Nucleus accumbens (tissue), 56 donors: ENCODE measurements at places on chromosomes 12 and 14.

GRCh38 chr14:90278199-90279175 is 22.1 kb downstream of the PSMC1 start:
- no peak for DNase-seq

GRCh38 chr12:124663206-124663605 is 95.8 kb upstream of the NCOR2 start:
- DNase-seq, result no peak

DNA sequence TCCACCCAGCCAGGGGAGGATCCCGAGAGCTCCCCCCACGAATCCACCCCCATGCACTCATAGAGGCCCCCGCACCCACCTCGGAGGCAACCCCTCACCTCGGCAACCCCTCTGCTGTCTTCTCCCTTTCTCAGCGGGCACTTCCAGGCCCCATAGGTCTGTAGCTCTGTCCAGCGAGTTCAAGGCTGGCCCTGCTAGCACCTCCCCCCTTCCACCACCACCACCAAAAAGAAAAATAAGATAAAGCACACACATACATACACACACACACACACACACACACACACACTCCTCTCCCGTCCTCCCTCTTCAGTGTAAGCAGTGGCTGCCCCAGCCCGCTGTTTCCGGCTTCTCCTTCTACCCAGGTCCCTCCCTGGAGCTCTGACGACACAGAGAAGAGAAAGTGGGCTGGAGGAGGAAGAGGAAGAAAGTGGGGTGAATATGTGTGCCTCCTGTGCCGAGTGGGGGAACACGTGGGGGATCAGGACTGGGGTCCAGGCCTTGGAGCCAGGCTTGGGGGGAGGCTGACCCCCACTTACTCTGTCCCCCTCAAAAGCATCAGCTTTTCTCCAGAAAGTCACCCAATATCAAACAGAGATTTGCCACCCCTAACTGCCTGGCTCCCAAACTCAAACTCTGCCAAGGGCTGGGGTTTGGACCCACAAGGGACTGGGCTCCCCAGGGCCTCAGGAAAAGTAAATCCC is at the start of gene STAT6:
STAT6 (minus strand) TSS at position 332 of the 704 bp plus-strand sequence. CDS start 3,084 bp downstream, outside the sequence.
- peak; percentile 47 for DNase-seq

- DNase-seq, result no peak
Measured at GRCh38 chr12:9115731-9116559, at the start of gene A2M. Gene A2M (minus strand): TSS chr12:9115919. CDS start chr12:9115849, 70 bp downstream.

DNA sequence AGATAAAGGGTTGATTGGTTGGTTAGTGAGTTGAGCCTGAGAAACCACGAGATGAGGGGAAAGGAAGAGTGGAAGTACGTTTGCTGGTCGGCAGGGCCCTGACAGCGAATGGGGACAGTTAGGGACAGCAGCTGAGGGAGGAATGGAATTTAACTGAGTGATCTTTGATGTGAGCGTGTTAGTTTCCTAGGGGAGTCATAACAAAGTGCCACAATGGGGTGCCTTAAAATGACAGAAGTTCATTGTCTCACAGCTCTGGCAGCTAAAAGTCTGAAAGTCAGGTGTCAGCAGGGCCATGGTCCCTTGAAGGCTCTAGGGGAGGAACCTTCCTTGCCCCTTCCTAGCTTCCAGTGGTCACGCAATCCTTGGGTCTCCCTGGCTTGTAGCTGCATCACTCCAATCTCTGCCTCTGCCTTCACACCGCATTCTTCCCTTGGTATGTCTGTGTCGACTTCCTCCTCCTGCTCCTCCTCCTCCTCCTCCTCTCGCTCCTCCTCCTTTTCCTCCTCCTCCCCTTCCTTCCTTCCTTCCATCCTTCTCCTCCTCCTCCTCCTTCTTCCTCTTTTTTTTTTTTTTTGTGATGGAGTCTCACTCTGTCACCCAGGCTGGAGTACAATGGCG is 26.0 kb upstream of the RIN3 start:
- no peak for DNase-seq

- DNase-seq, result no peak
Measured at GRCh38 chr12:18281941-18282340, 20.6 kb downstream of the PIK3C2G start.

GRCh38 chr14:24264298-24264697 is 1.3 kb upstream of the TGM1 start:
- no peak for DNase-seq

DNA sequence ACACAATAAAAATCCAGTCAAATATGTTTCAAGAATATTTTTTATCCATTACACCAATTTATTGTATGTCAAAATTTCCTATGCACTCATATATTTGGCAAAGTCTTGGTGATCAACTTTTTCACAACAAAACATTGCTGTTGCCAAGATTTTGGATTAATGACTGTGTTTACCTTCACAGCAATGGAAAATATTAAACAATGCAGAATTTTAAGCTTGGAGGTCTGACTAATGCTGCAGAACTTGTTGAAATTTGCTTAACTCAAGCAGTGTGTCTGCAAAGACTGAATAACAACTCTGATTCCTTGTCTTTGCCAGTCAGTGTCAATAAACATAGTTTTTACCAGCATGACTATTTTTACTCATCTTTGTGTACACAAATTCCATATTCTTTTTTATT is 336.4 kb downstream of the CCER1 start:
- no peak for DNase-seq

DNA sequence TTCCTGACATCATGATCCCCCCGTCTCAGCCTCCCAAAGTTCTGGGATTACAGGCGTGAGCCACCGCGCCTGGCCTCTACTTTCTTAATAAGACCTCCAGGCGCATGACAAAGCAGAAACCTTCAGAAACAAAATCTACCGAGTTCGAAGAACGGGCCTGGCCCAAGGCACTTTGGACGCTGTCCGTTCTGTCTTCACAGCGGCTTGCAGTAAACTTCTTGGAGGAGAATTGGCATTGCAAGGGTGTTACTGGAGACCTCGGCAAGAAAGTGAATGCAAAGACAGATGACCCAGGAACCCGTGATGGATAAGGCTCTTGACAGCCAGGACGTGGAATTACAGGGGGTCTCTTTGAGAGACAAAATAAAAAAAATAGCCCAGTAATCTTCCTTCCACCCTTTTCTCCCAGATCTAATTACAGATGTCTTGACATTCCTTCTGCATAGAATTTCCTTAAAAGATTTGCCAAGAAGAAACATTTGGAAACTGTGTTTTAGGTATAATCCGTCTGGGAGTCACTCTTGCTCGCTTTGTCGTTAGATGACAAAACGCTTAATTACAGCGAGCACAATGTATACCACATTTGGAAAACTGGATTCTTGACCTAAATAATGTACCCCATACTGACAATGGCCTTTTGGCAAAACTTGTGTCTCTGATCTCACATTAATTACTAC is 83.2 kb upstream of the TBX3 start:
- no peak for DNase-seq

- no peak for DNase-seq
Measured at GRCh38 chr12:69438539-69438938, 31.6 kb upstream of the FRS2 start.

DNA sequence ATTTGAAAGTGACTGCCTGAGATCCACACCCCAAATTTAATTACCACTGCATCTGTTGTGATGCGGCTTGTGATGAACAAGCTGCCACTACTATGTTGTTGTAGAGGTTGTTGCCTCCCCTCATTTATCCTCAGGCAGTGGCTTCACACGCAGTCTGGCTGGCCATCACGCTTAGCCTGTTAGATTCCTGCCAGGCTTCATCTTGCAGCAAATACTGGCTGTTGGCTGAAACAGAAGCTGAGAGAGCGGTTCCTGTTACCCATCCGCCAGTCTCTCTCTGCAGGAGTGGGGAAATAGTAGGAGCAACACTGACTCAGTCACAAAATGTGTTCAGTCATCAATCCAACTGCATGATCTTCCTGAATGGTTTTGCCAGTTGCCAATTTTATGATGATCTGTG is 934.4 kb downstream of the FLRT2 start:
- no peak for DNase-seq

DNA sequence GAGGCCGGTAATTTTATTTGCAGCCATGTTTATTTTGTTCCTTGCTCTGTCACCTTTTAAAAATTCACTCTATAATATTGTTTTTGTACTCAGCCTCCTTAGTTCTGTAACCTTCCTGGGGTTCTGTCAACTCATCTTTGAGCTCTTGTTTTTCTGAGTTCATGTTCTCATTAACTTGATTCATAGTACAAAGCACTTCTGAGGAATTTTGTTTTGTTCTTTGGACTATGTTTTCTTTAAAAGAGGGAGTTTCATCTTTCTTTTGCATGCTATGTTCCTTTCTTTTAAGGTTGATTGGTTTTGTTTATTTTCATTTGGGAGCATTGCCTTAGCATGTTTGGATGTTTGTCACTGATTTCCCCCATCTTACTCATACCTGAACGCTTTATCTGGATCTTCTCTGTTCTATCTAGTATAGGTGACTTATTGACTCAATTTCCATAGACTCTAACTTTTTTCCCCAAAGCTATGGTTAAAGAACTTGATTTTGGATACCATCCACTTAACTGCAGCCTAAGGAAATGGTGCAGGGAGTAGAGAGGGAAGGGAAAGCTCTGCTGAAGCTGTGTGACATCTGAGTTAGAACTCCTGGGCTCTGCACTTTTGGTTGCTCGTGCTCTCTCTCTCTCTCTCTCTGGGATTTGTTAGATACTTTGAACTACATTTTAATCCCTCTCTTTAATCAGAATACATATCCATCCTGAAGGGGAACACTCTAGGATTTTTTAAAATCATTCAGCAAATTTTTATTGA is 268.5 kb downstream of the PAWR start:
- no peak for DNase-seq

GRCh38 chr14:45057349-45057748 is 26.6 kb upstream of the PRPF39 start:
- DNase-seq, result no peak

- no peak for DNase-seq
Measured at GRCh38 chr14:25250516-25250915, 200.6 kb upstream of the STXBP6 start.

GRCh38 chr12:124837958-124838803 is 25.5 kb downstream of the SCARB1 start:
- DNase-seq, result no peak

- no peak for DNase-seq
Measured at GRCh38 chr12:41250748-41251147, 62.6 kb downstream of the PDZRN4 start.

GRCh38 chr12:110698171-110698902 is 9.4 kb upstream of the HVCN1 start:
- DNase-seq, result peak; percentile 43

DNA sequence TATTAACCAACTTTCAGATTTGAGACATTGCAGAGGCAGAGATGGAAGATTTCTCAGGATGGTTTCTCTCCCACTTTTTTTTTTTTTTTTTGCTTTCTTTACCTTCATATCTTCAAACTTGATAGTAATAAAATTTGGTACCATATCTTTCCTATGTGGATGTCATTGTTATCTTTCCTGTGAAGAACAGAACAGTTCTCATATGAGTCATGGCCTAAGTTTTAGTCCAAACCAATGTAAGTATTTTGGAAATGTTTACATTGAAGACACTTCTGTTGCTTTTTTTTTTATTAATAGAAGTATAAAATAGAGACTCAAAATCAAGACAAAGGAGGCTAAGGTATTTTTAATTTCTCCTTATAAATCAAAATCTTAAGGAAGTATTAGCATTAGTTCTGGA is 95.2 kb downstream of the C12orf50 start:
- no peak for DNase-seq

- no peak for DNase-seq
Measured at GRCh38 chr12:23891115-23891514, 58.4 kb downstream of the SOX5 start.

GRCh38 chr14:104388541-104389325 is 190.8 kb upstream of the C14orf180 start:
- DNase-seq, result no peak

GRCh38 chr12:59403259-59403932 is 192.4 kb upstream of the SLC16A7 start:
- DNase-seq, result peak; percentile 37

- DNase-seq, result no peak
Measured at GRCh38 chr12:127060310-127060847, 1206.6 kb upstream of the TMEM132C start.

- DNase-seq, result no peak
Measured at GRCh38 chr14:91742621-91743304, 10.9 kb upstream of the CATSPERB start.

- DNase-seq, result no peak
Measured at GRCh38 chr12:93592641-93593406, 20.3 kb downstream of the SOCS2 start.
